Retina (tissue), 1 donor: ENCODE measurements at places on chromosomes 5 and 9.

GRCh38 chr9:108073823-108074222 is 584.3 kb upstream of the KLF4 start:
- no peak for DNase-seq

DNA sequence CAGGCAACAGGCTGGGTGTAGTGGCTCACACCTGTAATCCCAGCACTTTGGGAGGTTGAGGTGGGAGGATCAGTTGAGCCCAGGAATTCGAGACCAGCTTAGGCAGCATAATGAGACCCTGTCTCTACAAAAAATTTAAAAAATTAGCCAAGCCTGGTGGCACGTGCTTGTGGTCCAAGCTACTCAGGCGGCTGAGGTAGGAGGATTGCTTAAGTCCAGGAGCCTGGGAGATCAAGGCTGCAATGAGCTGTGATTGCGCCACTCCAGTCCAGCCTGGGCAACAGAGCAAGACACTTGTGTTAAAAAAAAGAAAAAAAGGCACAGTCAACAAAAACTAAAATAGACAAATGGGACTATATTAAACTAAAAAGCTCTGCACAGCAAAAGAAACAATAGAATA is 29.3 kb downstream of the ATP6V0E1 start:
- DNase-seq, result no peak

DNA sequence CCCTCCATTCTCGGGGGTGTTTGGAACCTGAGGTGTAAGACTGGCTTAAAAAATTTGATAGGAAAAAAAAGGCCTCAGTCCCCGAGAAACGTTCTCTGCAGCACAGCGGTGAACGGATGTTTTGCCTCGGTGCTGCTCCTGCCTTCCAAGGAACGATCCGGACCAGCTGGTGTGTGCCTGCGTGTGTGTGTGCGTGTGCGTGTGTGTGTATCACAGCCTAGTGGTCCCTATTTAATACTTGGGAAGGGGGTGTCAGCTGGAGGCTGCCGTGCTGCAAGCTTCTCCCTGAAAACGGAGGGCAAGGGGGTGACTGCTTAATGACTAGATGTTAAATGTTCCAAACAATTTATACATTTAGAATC is 76.9 kb downstream of the LHX2 start:
- DNase-seq, result no peak

DNA sequence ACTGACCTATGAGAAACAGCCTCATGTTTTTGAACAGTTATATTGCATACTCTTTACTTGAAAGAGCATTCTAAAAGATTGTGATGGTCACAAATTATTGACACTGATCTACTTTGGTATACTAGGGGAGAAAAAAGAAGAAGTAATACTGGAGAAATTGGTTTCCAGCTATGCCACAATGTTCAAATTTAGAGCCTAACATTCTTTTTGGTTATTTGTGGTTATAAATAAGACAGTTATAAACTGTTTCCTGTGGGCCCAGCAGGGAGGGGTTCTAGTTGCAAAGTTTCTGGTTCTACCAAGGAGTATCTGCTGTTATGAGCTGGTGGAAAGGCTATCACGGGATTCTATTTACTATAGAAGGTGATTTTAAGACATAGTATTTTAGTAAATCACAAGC is 4.8 kb downstream of the CWC27 start:
- no peak for DNase-seq

DNA sequence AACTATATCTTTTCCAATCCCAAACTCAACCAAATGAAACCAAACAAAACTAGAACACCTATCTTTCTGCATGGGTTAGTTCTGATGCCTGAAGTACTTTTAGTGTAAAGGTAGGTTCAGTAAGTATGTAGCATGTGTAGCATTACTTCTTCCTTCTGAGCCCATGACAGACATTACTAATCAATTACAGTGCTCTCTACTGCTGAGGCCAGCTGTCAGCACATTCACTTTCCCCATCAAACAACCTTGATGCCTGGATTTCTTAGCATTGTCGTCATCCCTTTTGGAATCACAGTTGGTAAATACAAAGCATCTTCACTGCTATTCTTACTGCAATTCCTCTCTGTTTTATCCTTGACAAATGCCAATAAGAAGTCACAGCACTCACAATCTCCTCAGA is 103.2 kb downstream of the PTTG1 start:
- DNase-seq, result no peak
